ENCODE measurements at places on chromosomes 7 and 10. TPM values are rescaled to one million over a fixed set of nuclear protein-coding genes. Genes with fewer than 3 reads are reported as not detected.

LRRC18 gene
- polyA plus RNA-seq, result not detected

PDE6C gene
- polyA plus RNA-seq, result not detected

DRGX gene
- not detected for polyA plus RNA-seq

FXYD4 gene
- not detected for polyA plus RNA-seq

CHN2 gene
- 0.40 TPM for polyA plus RNA-seq

CCDC136 gene
- polyA plus RNA-seq, result 1.6 TPM

TCTN3 gene
- 30.4 TPM for polyA plus RNA-seq

PRF1 gene
- polyA plus RNA-seq, result not detected

TMEM229A gene
- polyA plus RNA-seq, result not detected

POM121C gene
- 12.5 TPM for polyA plus RNA-seq

TWIST1 gene
- polyA plus RNA-seq, result 0.06 TPM

TCAF2 gene
- 0.07 TPM for polyA plus RNA-seq

TDRD1 gene
- polyA plus RNA-seq, result 0.03 TPM

CCDC3 gene
- 0.21 TPM for polyA plus RNA-seq

CBX3 gene
- 138 TPM for polyA plus RNA-seq

ICA1 gene
- polyA plus RNA-seq, result 1.4 TPM

EIF5AL1 gene
- polyA plus RNA-seq, result 1.9 TPM

CPA5 gene
- 0.29 TPM for polyA plus RNA-seq

LIPF gene
- polyA plus RNA-seq, result not detected

IFIT1B gene
- not detected for polyA plus RNA-seq

CREB5 gene
- 0.51 TPM for polyA plus RNA-seq

GPR26 gene
- not detected for polyA plus RNA-seq

AKR1B15 gene
- not detected for polyA plus RNA-seq

TRPV5 gene
- polyA plus RNA-seq, result not detected

CDHR1 gene
- polyA plus RNA-seq, result 0.51 TPM

OR2A7 gene
- polyA plus RNA-seq, result 2.5 TPM

CAMK2B gene
- 1.3 TPM for polyA plus RNA-seq

GIMAP5 gene
- not detected for polyA plus RNA-seq

UROS gene
- 58.9 TPM for polyA plus RNA-seq

FAM241B gene
- 6.8 TPM for polyA plus RNA-seq
